HTR-8/SVneo (cell line): ENCODE measurements at places on chromosomes 1 and 21.

DNA sequence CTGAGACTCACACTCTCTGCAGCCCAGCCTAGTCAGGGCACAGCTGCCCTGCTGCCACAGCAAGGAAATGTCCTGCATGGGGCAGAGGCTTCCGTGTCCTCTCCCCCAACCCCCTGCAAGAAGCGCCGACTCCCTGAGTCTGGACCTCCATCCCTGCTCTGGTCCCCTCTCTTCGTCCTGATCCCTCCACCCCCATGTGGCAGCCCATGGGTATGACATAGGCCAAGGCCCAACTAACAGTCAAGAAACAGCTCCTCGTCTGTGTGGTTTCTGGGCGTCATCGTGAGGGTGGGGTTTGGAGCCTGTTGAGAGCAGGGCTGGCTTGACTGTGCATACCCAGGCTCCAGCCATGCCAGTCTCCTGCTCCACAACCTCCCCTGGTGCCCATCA lies 19.5 kb downstream of the FAAH start:
- DNase-seq = no peak

GRCh38 chr1:31765041-31765467 lies 914 bp upstream of the ADGRB2 start:
- DNase-seq = no peak

DNA sequence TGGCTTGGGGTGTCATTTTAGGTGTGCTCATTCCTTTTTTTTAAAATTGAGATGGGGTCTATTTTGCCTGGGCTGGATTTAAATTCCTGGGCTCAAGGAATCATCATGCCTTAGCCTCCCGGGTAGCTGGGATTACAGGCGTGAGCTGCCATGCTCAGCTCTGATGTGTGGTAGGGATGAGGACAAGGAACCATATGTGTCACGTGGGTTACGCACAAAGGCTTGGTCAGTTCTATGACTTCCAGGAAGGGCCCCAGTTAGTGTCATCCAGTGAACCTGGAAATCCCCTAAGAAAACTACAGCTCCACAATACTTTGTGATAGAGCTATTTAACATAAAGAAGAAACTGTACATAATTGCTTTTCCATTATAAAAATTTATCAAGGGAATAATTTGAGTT lies 6.7 kb upstream of the METTL25B start:
- no peak for DNase-seq

GRCh38 chr1:1599030-1599934 lies 653 bp downstream of the FNDC10 start:
- no peak for DNase-seq

DNA sequence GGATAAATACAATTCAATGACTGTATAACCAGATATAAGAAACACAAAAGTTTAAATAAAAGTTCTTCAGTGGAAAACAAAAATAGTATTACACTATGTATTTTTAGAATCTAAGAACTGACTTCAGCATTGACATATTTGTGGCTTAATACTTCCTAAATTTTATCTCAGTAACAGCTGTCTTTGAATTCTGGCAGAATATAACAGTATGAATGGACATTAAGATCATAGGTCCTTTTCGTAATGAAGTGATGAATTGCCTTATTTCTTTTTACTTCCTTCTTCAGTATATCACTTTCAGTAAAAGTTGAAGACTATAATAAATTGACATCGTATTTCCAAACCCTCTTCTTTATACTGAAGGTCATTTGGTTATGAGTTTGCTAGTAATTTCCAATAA lies 1030.0 kb downstream of the MRPL39 start:
- no peak for DNase-seq

DNA sequence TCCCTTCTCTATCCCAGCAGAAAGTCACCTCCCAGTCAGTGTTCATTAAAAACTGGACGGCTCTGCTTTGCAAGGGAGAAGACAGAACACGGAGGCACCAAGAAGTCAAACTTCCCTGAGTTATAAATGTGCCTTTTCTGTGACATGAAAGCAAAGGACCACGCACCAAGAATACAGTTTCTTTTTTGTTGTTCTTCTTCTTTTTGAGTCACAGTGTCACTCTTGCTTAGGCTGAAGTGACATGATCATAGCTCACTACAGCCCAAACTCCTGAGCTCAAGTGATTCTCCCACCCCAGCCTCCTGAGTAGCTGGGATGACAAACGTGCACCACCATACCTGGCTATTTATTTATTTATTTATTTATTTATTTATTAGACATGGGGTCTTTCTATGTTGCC lies 22.7 kb downstream of the GLUL start:
- DNase-seq = no peak

GRCh38 chr1:41347276-41347675 lies 14.0 kb upstream of the FOXO6 start:
- DNase-seq = no peak

- DNase-seq = peak; percentile 57
Observed at GRCh38 chr1:17553975-17554700, 14.6 kb downstream of the ARHGEF10L start.

DNA sequence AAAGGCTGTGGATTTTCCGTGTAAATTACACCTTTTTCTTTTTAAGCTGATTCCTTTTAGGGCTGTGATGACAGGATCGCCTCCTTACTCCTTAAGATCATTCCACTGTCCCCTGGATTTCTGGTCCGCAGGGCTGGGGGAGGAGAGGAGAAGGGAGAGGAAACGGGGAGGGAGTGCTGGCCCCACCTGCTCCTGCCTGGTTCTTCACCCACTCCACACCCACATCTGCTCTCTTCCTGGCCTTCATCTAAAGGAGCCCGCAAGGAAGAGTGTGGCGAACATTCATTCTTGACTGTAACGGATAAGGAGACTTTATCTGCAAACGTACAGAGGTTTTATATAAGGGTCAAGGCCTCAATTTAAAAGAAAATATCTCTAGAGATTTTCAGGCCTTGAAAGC lies 242.0 kb downstream of the RHOU start:
- DNase-seq = no peak

GRCh38 chr1:208438112-208438699 lies 194.0 kb upstream of the PLXNA2 start:
- DNase-seq = no peak

DNA sequence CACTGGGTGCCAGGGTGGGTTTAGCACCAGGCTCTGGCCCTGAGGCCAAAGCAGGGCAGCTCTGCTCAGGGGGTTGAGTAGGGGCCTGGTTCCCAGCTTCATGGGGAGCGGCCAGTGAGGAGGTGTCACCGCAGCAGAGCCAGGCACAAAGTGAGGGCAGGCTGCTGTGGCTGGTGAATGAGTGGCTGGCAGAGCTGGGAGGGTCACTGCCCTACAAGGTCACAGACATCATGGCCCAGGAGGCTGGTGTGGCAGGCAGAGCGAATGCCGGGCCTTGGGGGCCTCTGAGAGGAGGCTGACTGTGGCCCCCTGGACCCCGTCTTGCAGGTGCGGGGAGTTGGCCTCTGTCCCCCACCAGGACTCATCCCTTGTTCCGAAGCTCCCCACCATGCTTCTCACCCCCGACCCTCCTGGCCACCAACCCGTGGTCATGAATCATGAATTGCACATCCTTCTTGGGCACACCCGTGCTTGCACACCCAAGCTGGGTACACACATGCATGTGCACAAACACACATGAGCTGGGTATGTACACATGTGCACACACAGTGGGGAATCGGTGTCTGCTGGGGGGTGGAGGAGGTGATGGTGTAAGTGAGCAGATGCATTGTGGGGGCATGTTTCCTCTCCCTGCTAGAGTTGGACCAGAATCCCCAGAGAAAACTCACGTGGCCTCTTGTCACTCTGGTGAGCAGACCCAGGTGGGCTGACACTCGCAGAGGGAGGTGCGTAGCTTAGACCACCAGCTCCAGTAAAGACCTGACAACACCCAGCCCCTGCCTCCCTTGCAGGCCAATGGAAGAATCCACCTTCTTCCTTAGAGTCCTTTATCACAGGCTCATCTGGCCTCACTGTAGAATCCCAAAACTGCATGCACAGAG lies 4.8 kb upstream of the GNB1 start:
- no peak for DNase-seq

GRCh38 chr1:65317866-65318653 lies 8.7 kb downstream of the DNAJC6 start:
- no peak for DNase-seq

- no peak for DNase-seq
Observed at GRCh38 chr1:231973830-231974229, 347.2 kb downstream of the DISC1 start.

DNA sequence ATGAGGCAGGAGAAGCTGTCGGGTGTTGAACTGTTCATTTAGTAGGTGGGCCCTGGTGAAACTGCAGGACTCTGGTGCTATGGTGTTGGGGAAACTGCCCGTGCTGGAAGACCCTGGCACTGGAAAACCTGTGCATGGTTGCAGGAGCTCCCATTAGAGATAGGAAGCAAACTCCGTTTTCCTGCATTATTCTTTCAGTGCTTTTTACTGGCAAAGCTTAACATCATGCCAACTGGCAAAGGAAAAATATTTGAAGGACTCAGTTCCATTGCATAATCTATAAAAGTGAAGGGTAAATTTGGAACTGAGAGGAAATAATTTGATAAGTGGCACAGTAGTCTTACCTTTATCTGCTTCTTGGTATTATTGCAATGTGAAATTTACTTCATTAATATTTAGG lies 31.7 kb upstream of the MPC2 start:
- DNase-seq = no peak

DNA sequence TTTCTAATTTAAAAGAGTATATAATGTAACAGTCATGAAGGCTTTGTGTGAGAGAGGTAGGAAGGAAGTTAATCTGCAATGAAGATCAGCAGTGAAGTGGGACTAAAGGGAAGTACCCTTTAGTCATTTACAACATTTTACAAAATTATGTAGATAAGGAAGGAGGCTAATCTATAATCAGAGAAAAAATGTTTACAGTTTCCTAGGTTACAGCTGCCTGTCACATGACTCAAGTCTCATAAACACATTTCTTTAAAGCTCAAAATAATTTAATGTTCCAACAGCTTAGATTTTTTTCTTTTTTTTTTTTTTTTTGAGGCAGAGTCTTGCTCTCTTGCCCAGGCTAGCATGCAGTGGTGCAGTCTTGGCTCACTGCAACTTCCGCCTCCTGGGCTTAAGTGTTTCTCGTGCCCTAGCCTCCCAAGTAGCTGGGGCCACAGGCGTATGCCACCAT lies 26.2 kb upstream of the CAP1 start:
- DNase-seq = no peak

GRCh38 chr1:218741852-218742251 lies 396.7 kb downstream of the TGFB2 start:
- no peak for DNase-seq

DNA sequence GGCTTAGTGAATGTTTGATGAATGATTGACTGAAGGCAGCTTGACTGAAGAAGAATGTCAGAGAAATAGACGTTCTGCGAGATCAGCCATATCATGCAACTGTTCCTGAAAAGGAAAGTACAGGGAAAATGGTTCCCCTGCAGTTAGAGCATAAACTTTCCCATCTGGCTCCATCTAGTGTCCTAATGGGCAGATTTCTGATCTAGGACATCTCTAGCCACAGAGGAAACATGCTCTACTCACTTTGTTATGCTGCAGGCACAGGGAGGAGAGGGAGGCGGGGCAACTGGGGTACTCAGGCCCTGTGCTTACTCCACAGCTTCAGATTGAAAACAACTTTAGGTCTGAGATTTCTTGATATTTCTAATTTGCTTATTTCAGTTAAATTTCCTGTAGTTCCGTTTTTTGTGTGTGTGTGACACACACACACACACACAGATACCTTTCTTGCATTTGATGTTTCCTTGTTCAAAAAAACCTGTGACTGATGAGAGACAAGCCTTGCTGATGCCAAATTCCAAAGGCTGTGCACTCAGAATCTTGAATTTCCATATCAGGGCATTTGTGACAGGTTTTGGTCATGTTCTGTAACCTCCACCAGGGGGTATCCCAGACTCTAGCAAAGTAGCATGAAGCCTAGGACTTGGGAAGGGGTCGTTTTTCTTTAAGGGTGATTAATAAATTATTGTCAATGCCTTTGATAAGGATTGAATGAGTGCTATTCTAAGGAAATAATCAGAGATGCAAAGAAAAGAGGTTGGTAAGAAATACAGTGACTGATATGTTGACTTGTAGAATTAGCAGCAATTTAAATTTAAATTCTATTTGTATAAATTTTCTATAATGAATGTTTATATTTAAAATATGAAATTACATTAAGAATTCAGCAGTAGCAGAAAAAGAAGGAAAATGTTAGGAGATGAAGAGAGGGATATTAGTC lies 139.7 kb upstream of the BEND5 start:
- no peak for DNase-seq

DNA sequence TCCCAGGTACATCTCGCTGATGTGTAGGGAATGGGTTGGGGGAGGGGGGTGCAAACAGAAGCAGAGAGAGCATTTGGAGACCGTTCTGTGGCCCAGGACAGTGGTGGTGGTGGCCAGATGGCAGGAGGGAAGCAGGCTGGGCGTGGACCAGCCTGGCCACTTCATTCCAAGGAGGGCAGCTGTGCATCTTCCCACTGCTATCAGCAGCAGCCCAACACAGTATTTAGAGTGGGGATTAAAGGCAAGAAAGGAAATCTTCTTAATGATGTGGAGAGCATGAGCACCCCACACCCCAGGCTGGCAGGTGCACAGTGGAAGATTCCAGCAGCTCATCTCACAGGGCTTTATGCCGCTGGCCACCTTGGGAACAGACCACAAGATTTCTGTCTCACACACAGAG lies 198.7 kb downstream of the NPHP4 start:
- DNase-seq = no peak

DNA sequence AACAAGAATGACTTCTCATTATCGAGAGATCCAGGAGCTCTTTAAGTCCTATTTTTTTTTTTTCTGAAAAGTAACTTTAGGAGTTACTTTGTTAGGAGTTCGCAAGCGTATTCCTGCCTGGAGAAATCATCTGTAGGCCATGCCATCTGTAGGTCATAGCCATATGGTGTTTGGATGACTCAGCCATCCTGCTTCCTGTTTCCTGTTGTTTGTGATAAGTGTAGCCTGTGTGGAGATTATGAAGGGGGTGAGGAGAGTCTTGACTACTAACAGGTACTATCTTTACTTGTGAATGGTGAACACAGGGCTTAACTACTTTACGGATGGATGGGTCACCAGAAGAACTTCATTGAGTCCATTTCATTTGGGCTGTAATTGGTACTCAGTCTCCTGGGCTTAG lies 327.2 kb downstream of the PTPRU start:
- DNase-seq = no peak

GRCh38 chr1:235504122-235504493 lies at the start of gene B3GALNT2:
TSS of gene B3GALNT2 (minus strand) at chr1:235504452. CDS start at chr1:235504252, 200 bp downstream.
- no peak for DNase-seq

- no peak for DNase-seq
Observed at GRCh38 chr1:228513236-228513900, 26.2 kb downstream of the RNF187 start.

DNA sequence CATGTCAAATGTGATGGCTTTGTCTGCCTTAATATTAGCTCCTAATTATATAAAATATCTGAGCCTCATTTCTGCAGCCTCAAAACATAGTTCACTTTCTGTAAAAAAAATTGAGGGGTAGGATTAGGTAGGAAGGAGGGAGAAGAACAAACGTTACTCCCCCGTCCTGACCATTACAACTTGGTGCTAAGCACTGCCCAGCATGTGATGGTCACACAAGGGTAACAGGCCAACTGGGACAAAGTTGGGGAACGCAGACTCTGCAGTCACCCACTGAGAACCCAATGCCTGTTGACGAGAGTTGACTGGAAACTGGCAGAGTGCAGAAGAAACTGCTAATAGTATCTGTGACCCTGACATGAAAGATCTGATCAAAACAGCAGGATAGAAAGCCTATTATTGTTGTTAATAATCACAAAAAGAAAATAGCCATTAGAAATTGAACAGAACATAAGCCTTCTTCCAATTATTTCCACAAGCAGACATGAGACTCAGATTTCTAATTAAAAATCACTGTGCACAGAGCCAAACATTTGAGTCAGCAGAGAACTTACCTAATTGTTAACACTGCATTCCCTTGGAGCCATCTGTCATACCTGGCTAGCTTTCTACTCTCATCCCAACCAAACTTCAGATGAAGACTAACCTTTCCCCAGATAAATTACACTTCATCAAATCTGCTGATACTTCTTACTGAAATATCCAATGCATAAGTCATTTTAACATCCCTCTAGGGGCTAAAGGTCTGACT lies 5.5 kb downstream of the SORT1 start:
- no peak for DNase-seq
